ENCODE measurements at places on chromosomes 6 and 20.
A peak's percentile ranks its signal among the peaks of the same experiment; 100 is the strongest.

DNA sequence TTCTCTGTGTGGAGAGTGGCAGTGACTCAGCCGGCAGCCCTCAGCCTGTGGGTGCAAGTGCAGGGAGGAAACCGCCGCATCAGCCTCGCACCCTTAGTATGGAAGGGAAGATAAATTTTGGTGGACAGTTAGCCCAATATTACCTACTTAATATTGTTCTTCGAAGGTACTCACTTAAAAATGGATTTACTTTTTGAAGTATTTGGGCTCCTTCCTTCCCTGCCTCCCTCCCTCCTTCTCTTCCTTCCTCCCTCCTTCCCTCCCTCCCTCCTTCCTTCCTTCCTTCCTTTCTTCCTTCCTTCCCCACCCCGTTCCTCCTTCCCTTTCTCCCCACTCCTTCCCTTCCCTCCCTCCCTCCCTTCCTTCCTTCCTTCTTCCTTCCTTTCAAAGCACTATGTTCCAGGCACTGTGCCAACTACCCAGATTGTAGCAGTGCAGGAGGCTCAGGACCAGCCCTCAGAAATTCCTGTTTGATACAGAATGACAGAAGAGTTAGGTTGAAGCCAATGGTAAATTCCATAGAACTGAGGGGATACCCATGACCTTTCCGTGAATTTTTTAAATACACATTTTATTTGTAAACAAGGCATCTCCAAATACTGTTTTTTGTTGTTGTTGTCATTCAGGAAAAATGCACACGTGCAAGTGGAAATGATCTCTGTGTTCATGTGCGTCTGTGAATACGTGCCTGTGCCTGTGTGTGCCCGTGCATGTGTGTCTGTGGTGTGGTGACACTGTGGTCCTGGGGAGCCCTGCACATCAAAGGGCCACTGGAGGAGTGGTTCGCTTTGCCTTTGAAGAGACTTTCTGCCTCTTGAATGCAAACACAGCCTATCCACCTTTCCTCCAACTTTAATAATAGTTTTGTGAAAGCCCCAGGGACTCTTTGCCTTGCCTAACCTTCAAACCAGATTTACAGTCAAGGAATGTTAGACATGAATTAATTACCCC is 141.7 kb downstream of the EDN3 start:
- DNase-seq: no peak

DNA sequence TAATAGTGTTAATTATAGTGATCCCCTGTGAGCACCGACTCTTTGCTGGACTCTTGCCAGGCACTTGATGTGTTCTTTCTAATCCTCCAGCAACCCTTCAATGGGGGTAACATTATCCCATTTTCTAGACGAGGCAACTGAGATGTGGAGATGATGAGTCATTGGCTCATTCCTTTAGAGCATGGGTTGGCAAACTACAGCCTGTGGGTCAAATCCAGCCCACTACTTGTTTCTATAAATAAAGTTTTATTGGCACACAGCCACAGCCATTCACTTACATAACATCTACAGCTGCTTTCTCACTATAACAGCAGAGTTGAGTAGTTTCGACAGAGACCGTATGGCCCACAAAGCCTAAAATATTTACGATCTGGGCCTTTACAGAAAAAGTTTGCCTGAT is 249.5 kb upstream of the KCNG1 start:
- no peak for DNase-seq

DNA sequence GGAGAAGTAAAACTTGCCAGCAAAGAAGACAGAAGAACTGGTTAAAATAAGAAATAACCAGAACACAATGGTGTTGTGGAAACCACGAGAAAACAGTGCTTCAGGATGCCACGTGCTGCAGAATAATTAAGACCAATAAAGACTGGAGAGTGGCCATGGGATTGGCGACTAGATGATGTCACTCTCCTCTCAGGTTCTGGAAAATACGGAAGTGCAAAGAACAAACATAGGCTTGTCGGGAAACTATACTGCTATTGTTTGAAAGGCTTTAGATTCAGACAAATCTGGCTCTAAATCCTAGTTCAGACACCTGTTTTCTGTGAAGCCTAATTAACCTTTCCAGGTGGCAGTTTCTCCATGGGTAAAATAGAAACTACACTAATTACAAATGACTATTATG is 138.4 kb upstream of the STXBP5 start:
- no peak for DNase-seq

DNA sequence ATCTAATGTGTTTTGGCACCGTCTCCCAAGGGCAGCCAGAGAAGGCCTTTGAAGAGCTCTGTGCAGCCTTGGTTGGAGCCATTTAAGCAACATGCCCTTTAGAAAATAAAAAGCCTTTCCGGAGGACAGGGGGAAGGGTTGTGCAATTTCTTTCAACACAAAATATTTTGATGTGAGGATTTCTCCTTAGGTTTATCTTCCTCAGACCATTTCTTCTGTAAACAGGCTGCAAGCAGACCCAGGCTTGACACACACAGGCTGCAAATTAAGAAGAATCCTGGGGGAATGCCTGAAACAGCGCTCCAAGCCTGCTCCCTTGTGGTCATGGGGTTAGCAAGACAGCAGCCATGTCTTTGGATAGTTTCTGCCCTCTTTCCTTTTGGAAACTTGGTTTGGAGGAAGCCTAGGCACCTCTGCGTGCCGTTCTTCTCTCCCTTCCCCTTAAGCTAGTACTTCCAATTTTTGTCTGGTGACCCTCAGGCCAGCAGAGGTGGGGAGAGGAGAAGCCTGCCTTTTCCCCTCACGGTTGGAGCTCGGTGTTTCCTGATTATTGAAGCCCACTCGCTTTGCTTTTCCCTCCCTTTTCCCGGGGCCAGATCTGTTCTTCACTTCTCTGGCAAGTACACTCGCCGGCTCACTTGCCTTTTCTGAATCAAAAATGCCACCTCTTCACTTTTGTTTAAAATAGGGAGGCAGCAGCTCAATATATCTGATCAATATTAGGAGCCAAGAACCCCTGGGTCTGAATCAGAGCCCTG is 39.6 kb upstream of the NOX3 start:
- no peak for DNase-seq

- DNase-seq: no peak
These were observed 102.8 kb downstream of the IRF4 start for GRCh38 chr6:494394-494793.

GRCh38 chr6:122264557-122264956 is 134.9 kb upstream of the HSF2 start:
- DNase-seq: no peak

DNA sequence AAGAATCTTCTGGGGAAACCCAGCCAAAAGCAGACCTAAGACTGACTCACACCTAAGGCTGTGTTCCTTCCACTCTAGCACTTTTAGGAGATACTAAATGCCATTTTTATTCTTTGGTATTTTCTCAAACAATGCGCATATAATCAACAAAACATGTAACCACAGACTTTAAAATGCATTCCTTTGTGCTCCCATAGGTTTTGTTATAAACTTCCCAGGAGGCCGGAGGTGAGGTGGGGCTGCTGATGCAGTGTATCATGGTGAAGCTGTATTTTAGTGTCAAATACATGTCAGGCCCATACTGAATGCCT is 155.2 kb downstream of the BTBD3 start:
- DNase-seq: no peak

- DNase-seq: no peak
These were observed 17.4 kb downstream of the HLA-DOA start for GRCh38 chr6:32991972-32992371.

DNA sequence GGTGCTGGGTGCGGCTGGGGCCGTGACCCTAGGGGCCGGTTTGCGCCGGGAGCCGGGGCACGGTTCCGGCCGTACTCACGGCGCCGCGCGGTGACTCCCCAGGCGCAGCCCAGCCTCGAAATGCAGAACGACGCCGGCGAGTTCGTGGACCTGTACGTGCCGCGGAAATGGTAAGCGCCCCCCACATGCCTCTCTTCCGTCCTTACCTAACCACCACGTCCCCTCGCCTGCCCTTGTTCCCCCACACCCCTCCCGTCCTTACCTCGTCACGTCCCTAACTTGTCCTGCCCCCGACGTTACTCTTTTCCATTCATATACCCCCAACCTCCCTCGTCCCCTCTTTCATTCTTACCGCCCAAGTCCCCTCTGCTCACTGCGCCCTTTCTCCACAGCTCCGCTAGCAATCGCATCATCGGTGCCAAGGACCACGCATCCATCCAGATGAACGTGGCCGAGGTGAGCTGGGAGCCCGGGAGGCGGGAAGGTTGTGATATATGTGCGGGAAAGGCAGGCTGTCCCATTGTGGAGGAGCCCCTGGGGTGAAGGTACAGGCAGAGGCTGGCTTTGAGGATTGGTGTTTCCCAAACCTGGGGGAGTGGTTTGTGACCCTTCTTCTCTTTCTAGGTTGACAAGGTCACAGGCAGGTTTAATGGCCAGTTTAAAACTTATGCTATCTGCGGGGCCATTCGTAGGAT is 463 bp downstream of the RPS21 start:
- no peak for DNase-seq

DNA sequence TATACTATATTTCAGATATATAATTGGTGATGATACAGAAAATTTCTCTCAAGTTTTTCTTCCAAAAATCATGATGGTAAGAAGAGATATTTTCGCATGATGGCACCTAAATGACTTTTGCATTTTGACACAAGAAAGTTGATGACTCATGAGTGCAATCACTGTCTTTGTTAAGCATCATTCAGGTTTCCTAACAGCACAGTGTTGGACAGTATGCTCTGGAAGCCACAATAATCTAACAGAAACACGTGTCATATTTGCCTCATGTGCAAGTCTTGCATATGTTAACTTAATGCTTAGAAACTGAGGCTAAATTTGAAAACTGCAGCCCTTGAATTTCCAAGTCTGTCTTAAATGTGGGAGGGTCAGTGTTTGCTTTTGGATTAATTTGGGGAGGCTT is 533.5 kb downstream of the LMBRD1 start:
- no peak for DNase-seq

GRCh38 chr20:38873050-38873581 is 53.1 kb upstream of the FAM83D start:
- DNase-seq: peak; percentile 64

- no peak for DNase-seq
These were observed 218.5 kb downstream of the UST start for GRCh38 chr6:148965287-148965686.

DNA sequence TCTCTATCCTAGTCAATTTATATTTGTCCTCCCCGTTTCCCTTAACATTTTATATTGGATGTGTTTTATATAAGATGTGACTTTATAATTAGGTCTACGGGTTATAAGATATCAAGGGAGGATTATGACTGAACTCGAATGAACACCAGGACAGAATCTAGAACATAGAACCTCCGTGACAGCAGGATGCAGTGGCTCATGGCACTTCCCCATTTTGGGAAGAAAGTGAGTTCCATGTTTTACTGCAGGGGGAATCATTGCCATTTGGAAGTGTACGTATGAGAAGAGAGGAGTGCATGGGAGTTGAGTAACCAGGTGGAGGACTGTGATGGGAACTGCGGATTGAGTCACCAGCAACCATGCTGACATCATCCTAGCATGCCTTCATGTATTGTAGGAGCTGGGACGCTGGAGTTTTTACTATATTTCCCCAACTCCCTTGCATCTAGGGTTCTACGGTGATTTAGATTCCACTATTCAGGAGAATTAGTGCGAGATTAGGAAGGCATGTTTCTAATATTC is 56.1 kb upstream of the FOXC1 start:
- DNase-seq: no peak

- peak; percentile 8 for DNase-seq
These were observed 587 bp downstream of the PDSS2 start for GRCh38 chr6:107458672-107459282.

- DNase-seq: no peak
These were observed 217.3 kb downstream of the ARID1B start for GRCh38 chr6:156994215-156995076.
